ENCODE measurements at places on chromosomes 7 and 10.

DNA sequence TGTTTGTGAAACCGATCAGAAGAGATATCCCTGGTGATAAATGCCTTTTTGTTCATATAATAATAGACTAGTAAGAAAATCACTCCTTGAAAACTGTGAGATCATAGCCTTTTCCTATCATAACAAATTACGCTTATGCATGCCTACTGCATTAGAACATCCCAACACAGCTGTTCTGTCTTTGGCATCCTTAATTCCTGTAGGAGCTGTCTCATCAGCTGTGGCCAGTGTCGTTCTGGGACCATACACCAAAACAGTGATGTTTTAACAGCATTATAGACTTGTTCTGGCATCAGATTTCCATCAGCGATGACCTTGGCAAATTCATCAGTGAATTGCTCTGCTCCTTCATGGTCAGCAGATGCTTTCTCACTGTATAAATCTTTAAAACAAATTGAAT is 423.6 kb upstream of the LRGUK start:
- DNase-seq: no peak

- DNase-seq: no peak
These were observed 213.1 kb downstream of the MAGI2 start for GRCh38 chr7:79240413-79240812.

GRCh38 chr10:110032801-110033700 is 25.3 kb downstream of the ADD3 start:
- no peak for DNase-seq

DNA sequence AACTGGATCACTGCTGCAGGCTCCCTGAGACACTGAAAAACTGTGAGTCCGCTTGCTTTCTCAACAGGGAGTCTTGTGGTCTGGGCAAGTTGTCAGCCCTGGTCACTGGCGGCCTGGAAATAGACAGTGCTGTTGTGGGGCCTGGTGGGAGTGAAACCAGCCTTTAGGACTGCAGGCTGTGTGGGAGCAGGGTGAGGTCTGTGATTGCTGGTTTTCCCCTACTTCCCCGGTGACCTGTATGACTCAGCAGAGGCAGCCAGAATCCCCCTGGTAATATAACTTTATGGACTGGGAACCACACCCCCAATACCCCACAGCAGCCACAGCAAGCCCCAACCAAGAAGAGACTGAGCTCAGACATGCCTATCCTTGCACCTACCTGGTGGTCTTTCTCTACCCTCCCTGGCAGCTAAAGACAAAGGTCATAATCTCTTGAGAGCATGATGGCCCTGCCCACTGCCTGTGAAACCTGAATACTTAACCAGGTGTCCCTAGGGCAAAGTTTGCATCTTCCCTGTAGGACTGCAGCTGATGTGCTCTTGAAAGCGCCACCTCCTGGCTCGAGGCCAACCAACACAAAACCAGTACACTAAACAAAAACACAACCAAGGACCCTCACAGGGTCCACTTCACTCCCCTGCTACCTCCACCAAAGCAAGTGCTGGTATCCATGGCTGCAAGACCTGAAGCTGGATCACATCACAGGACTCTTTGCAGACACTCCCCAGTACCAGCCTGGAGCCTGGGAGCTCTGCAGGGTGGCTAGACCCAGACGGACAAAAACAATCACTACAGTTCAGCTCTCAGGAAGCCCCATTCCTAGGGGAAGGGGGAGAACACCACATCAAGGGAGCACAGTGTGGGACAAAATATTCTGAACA is 7.2 kb upstream of the ADAM22 start:
- peak; percentile 43 for DNase-seq

DNA sequence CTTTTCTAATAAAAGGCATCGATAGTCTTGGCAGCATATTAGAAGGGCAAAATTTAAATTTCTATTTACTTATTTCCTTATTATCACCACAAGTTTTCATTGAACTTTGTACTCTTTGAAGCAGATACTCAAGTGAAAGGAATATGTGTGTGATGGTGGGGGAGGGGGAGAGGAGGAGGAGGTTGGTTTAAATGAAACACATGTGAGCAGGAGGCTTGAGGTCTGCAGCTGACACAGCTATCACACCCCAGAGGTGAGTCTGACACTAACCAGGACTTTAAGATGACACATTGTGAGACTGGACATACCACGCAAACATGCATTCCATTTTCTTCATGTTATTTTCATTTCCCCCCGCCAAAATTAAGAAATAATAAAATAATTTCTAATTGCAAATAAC is 63.3 kb downstream of the CTTNBP2 start:
- no peak for DNase-seq

- no peak for DNase-seq
These were observed 174.6 kb upstream of the TARP start for GRCh38 chr7:38448054-38448453.

Data from activated CD4-positive, alpha-beta T cell treated with anti-CD3 and anti-CD28 coated beads, Interleukin-10, Interleukin-2, amounts not matched to agents 100 ng/mL and 50 ng/mL, durations not matched to agents 16 hours and 8 hours (primary cell).